ENCODE measurements at places on chromosomes 3 and 15.

- no peak for DNase-seq
Observed at GRCh38 chr3:65078748-65079147, 390.9 kb upstream of the ADAMTS9 start.

DNA sequence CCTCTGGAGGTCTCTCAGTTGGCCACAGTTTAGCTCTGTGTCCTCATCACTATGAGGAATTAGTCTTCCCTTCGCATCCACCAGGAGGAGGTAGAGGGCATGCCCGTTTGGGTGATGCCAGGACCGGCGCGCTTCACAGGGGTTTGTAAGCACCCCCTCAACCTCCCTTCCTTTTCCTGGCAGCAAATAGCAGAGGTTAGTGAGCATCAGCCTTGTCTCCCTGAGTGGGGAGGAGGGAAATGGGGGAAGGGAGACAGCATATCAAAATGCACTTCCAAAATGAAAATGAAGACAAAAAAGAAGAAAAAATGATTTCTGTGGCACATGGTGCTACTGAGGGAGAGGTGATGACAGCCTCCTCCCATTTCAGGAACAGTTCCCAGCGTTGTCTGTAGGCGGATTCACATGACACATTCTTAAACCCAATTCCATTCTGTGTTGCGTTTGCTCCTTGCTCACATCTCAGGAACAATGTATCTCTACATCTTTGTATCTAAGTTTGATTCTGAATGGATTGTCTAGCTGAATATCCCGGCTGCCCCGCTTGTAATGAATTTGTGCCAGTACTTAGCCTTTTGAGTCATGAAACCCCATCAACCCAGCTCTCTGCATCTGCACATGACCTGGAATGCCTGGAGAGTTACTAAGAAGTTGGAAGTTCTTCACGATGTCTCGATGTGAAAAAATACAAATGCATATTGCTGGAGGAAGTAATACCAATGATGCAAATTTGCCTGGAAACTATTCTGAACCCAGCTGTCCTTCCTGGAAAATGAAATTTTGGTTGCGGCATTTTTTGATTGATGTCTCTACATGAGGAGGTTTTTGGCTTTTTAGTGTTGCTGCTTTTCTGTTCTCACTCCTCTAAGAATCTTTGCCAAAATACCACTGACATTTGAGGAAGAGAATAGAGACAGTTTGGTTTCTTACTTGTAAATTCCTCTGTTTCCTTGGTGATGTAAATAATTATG, 45.2 kb downstream of the TYRO3 start:
- DNase-seq: peak; percentile 48

- DNase-seq: no peak
Observed at GRCh38 chr3:131374741-131375140, 6.8 kb upstream of the NUDT16 start.

DNA sequence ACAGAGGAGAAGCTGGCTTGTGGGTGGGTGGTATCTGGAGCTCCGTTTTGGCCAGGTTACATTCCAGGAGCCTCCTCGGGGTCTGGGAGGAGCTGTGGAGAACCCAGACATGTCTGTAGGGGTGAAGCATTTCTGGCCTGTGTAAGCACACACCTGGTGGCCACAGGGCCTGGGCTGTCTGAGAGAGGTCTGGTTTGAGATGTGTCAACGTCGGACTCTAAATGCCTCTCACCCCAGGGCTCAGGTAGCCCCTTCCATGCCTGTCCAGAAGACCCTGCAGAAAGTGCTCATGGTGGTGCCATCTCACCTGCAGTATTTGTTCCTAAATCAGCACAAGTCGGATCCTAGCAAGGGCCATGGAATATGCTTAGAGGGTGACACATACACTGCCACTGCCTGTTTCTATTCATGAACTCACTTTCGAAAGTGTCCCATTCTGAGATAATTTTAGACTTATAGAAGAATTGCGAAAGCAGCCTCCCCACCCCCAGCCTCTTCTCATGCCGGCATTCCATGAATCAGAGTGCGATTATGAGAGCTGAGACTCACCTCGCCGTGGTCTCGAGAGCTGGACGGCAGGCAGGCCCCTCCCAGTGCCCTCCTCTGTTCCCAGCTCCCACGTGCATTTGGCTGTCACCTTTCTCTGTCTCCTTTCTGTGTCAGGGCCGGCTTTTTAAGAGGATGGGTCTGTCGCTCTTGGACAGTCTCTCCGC, 63.7 kb downstream of the KLF15 start:
- no peak for DNase-seq

- no peak for DNase-seq
Observed at GRCh38 chr3:172009803-172010202, 29.6 kb upstream of the FNDC3B start.

- no peak for DNase-seq
Observed at GRCh38 chr15:45903283-45903682, 268.5 kb downstream of the SQOR start.

DNA sequence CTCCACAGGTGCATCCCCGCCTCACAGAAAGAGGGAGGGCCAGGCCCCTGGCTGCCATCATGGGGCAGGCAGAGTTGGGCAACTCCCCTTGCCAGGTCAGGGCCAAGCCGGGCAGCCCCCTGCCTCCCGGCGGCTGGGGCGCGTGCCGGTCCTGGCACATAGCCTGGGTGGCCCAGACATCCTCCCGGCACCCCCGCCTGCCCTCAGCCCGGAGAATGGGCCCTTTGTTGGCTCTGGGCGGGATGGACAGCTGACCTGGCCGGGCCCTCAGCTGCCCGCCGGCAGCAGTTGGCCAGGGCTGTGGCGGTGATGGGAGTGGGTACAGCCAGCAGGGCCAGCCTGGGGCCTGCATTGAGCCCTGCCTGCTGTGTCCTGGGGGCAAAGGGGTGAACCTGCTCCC, 16.5 kb downstream of the PLXNA1 start:
- DNase-seq: no peak

- no peak for DNase-seq
Observed at GRCh38 chr3:58521917-58522631, 14.9 kb downstream of the ACOX2 start.

- DNase-seq: no peak
Observed at GRCh38 chr3:38382506-38383080, 36.0 kb downstream of the XYLB start.

DNA sequence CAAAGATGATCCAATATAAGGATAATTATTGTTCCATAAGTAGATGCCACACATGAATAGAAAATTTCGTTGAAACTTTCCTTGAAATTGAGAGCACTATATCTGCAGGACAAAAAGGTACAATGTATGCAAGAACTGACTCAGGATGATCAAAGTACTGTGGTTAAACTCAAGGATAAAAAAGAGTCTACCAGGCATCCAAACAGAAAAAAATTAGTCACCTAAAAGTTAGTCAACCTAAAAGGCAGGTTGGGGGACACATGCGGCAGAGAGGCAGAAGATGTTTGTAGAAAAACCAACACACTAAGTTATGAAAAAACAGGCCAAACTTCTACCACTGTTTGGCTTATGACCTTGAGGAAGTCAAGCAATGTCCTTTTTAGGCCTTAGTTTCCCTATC, 68.7 kb downstream of the GSK3B start:
- DNase-seq: no peak
